ENCODE measurements at places on chromosomes 4 and X.

GRCh38 chr4:1216076-1216614 is 32.8 kb downstream of the CTBP1 start:
- no peak for DNase-seq

DNA sequence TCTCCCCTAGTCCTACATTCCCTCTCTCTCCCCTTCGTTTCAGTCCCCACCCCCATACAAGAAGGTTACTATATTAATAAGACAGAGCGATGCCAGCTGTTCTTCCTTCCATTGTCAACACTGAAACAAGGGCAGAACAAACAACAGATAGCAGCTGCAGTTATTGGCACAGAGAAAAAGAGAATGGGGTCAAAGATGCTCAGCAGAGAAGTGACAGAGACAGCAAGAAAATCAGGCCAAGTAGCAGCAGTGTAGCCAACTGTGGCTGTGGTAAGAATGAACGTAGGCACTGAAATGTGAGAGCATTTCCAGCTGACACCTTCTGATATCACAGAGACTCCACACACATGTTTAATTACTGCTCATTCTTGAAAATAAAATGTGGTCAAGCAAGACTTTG is 641.8 kb downstream of the FSTL5 start:
- no peak for DNase-seq

DNA sequence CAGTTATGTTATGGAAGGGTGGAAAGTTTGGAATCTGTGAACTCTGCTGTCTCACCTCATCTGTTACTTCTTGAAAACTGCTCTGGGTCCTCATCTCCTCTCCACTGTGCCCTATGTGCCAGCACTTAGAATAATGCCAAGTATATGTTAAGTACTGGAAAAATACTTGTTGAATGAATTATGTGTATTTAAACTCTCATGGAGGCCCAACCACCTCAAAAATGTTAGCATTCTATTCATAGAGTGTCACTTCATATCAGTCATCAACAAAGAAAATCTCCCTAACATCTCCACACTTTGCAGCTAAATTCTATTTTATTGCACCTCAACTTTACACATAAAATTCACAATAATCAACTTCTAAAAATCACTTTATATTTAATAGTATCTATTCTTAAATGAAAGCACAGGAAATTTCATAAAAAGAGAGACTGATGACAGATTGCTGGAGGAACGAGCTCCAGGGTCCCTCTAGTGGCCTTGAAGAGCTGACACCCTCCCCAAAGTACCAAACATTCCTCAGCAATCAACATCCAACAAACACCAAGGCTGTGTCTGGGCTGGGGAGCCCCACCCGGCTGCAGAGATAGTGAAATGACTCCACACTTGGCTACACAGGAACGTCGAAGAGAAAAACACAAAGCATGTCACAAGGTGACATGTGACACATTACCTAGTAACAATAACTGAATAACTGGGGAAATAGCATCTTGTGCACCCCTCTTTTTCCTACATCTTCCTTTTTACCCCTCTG is 45.8 kb downstream of the SLC39A8 start:
- DNase-seq, result peak; percentile 61

- no peak for DNase-seq
Measured at GRCh38 chr4:56626420-56626819, 54.7 kb downstream of the HOPX start.

DNA sequence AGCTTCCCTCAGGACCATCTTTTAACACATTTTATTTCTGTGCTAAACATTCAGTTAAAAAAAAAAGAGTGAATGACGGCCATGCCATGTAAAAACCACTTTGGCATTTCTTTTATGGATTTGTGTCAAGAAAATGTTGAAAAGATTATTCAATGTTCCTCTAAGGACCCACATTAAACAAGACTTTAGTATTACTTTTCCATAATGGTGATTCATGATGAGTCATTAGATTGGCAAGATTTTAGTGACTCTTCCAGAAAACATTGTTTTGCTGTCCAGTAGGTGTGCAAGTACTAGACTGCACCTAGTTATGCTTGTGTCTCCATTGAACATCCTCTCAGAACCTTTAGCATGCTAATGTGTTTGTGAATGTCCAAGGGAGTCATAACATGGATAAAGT is 748.6 kb downstream of the STPG2 start:
- no peak for DNase-seq

DNA sequence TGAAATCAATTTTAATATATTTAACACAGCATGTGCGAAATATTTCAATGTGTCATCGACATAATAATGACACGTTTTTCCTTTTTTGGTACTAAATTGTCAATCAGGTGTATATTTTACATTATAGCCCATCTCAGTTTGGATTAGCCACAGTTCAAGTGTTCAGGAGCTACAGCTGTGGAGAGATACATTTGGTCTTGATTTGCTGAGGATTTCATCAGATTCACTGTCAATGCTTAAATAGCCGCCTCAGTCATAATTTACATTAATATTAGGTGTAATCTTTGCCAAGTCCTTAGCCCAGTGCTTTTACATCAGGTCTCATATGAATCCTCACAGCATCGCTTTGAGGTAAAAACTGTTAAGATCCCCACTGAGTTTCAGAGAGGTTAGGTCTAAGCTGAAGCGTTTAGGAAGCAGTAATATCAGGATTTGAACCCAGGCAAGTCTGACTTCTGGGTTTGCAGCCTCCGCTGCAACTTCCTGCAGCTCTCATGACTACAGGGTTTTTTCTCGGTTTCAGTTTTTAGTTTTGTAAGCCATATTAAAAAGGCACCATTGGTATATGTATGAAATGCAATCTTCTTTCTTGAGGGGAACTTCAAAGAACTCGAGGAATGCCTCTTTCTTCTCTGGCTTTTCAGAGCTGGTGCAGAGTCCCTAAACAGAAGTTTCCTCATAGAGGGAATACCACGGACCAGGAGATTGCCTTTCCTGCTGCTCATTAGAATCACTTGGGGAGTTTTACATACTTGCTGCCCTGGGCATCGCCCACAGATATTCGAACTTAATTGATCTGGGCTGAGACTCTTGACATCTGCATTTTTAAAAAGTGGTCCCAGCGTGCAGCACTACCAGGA is 6.4 kb downstream of the MTM1 start:
- DNase-seq, result peak; percentile 19

- DNase-seq, result peak; percentile 13
Measured at GRCh38 chrX:69065451-69065850, 99.8 kb downstream of the PJA1 start.

DNA sequence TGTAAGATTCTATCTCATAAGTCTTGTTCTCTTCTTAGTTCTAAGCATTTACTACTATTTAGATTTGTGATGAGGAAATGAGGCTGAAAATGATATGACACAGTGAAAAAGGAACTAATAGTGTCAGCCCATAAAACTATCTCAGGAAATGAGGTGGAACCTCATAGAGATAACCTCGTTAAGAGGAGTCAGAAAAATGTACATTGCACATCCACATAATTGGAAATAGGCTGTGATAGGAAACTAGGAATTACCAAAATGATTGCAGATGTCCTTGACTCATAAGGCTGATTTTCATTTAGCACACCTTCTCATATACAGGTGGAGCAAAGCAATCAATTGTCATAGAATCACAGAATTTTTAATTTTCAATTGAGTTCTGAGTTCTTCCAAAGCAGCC is 26.8 kb downstream of the ANXA10 start:
- no peak for DNase-seq

DNA sequence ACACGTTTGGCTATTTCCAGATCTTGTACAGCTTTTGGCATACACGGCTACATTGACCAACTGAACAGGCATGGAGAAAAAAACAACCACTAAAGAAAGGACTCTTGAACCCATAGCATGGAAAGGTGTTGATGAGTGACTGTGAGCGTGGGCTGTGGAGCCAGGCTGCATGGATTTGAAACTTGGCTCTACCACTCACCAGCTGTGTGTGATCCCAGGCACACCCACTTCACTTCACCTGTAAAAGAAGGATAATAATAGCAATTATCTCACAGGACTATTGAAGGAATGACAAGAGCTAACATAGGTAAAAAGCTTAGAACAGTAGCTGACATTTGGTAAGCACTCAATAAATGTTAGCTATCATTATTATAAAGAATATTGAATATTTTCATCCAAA is 301.7 kb upstream of the CPEB2 start:
- no peak for DNase-seq

GRCh38 chr4:173039617-173040577 is 128.7 kb upstream of the GALNT7 start:
- no peak for DNase-seq

GRCh38 chr4:73929278-73929677 is 52.5 kb downstream of the PF4 start:
- no peak for DNase-seq

DNA sequence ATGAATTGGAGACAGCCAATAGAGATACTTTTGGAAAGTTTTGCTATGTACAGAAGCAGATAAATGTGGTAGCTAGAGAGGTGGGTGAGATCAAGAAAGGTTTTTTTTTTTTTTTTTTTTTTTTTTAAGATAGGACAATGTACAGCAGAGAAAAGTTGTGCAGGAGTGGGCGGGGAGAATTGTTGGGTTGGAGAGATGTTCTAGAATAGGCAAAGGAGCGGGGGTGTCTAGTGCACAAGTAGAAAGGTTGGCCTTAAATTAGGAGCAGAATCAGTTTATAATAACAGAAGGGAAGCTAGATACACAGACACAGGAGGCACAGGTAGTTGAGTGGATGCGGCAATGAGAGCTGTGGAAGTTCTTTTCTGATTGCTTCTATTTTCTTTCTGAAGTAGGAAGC is 66.2 kb upstream of the PGK1 start:
- no peak for DNase-seq

- DNase-seq, result no peak
Measured at GRCh38 chr4:40825014-40825838, 75.5 kb downstream of the NSUN7 start.

GRCh38 chr4:101066626-101067170 is 280.6 kb downstream of the PPP3CA start:
- DNase-seq, result no peak

- no peak for DNase-seq
Measured at GRCh38 chr4:89837993-89838390, 1.0 kb upstream of the SNCA start.

- peak; percentile 40 for DNase-seq
Measured at GRCh38 chrX:68498044-68498507, 775 bp upstream of the YIPF6 start.

- no peak for DNase-seq
Measured at GRCh38 chr4:164169591-164169990, 584.3 kb upstream of the SMIM31 start.

DNA sequence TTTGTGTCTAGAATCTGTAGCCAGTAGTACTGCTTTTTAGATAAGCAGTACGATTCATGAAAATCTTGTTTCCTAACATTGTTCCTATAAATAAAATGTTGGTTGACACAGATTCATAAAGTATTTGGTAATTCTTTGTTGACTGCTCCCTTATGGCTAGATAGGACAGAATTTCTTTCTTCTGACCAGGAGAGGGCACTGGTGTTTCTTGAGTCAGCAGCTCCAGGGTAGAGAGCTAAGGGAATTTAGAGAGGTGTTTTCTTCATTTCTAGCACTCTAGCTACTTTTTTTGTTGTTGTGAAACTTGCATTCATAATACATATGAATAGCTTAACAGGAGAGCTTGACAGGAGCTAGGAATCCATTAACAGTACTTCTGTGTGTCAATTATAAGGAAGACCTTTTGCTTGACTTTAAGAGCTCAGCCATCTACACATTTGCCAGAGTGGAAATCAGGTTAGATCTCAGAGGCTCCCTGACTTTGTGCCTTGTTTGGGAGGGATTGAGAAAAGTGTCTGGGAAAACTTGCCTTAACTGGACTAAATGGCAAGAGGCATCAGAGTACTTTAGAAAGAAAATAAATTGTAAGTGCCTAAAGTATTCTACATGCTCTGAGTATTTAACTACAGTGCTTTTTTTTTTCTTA is 756.1 kb downstream of the SH3BGRL start:
- no peak for DNase-seq

GRCh38 chr4:11218692-11219091 is 210.0 kb downstream of the HS3ST1 start:
- no peak for DNase-seq

GRCh38 chr4:168433571-168433970 is 46.7 kb downstream of the DDX60L start:
- peak; percentile 34 for DNase-seq

DNA sequence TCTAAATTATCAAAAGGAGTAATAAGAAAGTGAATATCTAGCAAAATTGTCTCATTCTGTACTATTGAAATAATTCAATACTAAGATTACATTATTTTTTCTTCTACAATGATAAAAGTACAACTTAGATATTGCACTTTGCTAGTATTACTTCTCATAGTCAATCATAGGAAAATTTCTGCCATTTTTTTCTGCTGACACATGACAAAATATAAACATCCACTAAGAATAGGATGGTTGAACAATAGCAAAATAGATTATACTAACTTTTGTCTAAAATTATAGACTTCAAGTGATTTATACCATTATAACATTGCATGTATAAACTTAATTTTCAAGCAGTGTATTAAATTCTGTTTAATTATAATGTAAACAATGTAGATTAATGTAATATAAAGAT is 540.2 kb downstream of the PDHA2 start:
- DNase-seq, result no peak

GRCh38 chrX:13009273-13009672 is 34.4 kb downstream of the TMSB4X start:
- DNase-seq, result peak; percentile 68

DNA sequence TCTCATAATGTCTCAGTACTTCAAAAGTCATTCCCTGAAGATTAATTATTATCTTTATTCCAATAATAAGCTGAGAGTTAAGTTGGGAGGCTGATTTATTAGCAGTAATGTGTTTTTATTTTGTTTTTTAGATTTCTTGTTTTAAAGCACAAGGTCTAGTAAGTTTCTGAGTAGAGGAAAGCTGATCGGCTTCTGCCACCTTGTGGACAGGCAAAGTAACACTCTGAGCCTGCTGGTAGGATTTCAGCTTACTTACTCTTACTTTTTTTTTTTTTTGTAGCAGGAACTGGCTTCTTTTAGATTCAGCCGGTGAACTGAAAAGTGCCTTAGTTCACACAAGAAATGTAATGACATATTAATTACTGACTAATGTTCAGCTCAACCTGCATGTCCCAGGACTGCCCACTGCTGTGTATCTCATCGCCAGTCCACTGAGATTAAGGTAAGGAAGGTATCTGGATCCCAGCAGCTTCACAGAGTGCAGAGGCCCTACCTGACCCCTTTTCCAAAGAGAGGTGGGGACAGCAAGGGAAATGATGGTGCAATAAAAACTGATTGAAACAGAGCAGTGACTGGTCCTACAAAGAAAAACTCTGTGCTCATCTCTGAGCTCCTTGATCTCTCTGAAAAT is 126.5 kb downstream of the ADGRA3 start:
- peak; percentile 82 for DNase-seq

DNA sequence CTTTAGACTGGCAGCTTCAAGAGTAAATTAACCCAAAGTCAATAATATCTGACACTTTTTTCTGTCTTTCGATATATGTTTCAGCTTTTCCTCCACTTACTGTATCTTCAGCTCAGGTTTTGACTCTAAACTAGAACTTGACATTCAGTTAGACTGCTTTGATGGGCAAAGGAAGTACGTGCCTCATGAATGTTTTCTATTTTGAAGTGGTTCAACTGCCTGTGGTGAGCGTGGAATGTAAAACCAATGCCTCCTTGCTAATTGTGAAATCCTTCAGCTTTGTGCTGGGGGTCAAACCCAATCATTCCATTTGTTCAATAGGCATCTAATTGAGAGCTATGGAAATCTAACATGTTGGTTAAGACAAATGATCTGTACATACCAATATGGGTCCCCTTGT is 857.0 kb upstream of the HTR2C start:
- peak; percentile 3 for DNase-seq

Data from AG10803 (cell line).